ENCODE measurements at places on chromosomes 13 and 19.

GRCh38 chr19:589693-590395, at the start of gene HCN2:
TSS of gene HCN2 (plus strand) at chr19:589881. CDS start at chr19:589946, 65 bp downstream.
- DNase-seq, result no peak

- no peak for DNase-seq
These were observed 5.2 kb upstream of the SRRM5 start for GRCh38 chr19:43606569-43607229.

GRCh38 chr19:44304659-44305193, at the start of gene ZNF235:
TSS of gene ZNF235 (minus strand) at chr19:44305025. CDS start at chr19:44303404, 1,621 bp downstream.
- DNase-seq, result peak; percentile 86

DNA sequence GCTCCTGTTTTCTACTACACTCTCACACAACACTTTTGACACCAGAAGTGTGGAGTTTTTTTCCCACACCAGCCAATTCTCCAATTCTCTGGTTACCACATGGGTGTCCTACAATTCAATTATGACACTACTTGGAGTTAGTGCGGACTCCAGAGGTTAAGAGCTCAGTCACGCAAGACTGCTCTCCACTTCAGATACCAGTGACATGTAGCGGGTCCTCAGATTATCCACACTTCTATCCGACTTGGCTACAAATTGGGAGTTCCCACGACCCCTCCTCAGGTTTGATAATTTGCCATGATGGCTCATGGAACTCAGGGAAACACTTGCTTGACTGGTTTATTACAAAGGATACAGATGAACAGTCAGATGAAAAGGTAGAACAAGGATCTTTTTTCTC, 32.9 kb downstream of the PAN3 start:
- DNase-seq, result no peak

- no peak for DNase-seq
These were observed 174.2 kb downstream of the KCNRG start for GRCh38 chr13:50189450-50189849.

DNA sequence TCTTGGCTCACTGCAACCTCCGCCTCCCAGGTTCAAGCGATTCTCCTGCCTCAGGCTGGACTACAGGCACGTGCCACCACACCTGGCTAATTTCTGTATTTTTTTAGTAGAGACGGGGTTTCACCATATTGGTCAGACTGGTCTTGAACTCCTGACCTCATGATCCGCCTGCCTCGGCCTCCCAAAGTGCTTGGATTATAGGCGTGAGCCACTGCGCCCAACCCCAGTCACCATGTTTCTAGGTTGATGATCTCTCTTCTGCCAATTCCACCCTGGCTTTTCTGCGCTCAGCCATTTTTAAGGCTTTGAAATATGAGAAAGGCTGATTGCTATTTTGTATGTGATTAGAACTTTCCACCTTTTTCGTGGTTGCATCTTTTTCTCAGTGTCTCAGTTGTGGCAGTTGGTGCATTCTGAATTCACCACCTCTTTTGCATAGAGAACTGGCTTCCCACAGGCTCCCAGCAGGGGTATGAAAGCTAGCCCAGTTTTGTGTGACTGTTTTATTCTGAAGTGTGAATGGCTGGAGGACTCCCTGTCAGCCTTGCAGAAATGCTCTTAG, 15.5 kb downstream of the CEACAM1 start:
- no peak for DNase-seq

- no peak for DNase-seq
These were observed 2.1 kb upstream of the HAMP start for GRCh38 chr19:35279985-35280821.

- peak; percentile 0 for DNase-seq
These were observed 117.8 kb upstream of the IRS2 start for GRCh38 chr13:109904218-109904617.

DNA sequence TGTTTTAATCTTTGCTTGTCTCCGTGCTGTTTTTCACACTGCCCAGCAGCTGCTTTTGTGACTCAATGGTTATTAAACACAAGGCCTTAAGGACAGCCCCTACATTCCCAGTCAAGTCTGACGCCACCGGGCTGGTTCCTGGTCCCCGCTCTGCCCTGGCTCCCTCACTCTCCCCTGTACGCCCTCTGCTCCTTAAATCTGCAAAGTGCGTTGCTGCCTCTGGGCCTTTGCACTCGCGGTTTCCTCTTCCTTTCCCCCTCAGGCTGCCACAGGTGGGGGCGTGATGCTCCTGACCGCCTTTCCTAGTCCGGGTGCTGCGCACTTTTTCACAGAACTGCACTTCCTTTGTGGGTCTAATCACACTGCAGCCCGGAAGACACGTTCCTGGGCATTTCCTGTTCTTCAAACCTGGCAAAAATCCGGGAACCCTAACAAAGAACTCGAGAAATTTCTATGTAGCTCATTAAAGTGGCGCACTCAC, 25.6 kb downstream of the NOSIP start:
- no peak for DNase-seq

DNA sequence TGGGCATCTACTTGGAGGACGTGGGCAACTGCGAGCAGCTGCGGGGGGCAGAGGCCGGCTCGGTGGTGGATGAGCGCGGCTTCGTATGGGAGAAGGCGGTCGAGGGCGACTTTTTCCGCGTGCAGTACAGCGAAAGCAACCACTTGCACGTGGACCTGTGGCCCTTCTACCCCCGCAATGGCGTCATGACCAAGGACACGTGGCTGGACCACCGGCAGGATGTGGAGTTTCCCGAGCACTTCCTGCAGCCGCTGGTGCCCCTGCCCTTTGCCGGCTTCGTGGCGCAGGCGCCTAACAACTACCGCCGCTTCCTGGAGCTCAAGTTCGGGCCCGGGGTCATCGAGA, 10.3 kb upstream of the STRN4 start:
- DNase-seq, result no peak

GRCh38 chr13:98535501-98536354, 41.2 kb downstream of the STK24 start:
- DNase-seq, result no peak

DNA sequence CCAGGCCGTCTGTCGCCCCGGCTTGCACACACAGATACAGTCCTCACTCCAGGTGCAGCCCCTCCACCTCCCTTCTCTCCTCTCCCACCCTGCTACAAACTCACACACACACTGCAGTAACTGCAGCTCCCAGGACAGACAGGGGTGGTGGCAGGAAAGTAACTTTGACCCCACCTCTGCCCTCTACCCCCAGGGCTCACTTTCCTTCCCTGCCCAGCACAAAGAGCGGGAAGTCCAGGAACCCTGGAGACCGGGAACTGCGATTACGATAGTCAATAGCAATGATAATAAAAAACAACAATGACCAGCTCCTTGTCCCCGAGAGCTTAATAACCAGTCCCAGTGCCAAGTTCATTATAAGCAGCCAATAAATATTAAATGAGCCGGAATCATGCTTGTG, at the start of gene CEACAM20:
CEACAM20 (minus strand) TSS at position 140 of the 400 bp plus-strand sequence. CDS start 166 bp downstream, outside the sequence.
- DNase-seq, result no peak

- DNase-seq, result no peak
These were observed 423.3 kb downstream of the MZT1 start for GRCh38 chr13:72303941-72304746.

GRCh38 chr13:49454388-49455006, 10.4 kb downstream of the SETDB2 start:
- DNase-seq, result no peak

GRCh38 chr13:98435376-98435775, 141.5 kb downstream of the STK24 start:
- DNase-seq, result no peak

DNA sequence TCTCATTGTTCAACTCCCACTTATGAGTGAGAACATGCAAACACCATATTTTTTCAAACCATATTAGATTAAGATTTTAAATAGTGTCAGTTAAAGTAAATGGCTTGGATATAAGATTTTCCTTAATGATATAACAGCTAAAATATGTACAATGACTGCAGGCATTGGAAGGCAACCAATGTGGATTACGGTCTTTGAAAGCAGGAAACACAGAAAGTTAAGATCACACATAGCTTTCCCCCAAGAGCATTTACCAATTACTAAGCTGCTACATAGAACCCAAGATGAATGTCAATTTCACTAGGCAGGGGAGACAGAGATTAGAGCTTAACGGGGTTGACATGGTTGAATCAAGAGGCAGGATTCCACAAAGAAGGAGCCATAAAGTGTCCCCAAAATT, 173.2 kb upstream of the TRPC4 start:
- DNase-seq, result no peak

DNA sequence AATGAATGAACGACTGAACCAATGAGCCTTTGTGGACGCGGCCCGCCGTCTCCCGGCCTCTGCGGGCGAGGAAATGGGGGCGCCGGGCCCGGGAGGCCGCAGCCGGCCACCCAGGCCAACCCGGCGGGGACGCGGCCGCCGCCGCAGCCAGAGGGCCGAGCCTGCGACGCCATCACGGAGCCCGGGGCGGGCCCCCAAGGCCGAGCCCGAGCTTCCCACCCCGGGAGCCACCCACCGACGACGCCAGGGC, 216 bp downstream of the SUGP2 start:
- DNase-seq, result no peak

DNA sequence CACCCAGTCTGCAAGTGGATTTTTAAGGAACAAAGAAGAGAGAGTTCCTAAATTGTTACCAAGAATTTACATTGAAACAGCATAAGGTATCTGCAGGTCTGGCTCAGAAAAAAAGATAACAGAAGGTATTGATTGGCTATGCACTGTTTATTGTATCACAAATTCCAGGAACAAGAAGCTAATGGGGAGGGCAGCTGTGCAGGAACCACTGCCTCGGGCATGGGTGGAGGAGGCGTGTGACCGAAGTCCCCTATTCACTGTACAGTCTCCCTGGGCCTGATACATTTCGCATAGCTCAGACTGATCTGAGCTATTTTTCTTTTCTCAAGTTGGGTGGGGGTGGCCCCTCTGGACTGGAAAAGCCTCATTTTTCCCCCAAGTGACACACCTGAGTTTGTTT, 11.7 kb downstream of the NECTIN2 start:
- no peak for DNase-seq

- no peak for DNase-seq
These were observed 787.4 kb downstream of the DACH1 start for GRCh38 chr13:71079638-71080037.

GRCh38 chr13:40143106-40143505, 487.6 kb downstream of the COG6 start:
- DNase-seq, result no peak

DNA sequence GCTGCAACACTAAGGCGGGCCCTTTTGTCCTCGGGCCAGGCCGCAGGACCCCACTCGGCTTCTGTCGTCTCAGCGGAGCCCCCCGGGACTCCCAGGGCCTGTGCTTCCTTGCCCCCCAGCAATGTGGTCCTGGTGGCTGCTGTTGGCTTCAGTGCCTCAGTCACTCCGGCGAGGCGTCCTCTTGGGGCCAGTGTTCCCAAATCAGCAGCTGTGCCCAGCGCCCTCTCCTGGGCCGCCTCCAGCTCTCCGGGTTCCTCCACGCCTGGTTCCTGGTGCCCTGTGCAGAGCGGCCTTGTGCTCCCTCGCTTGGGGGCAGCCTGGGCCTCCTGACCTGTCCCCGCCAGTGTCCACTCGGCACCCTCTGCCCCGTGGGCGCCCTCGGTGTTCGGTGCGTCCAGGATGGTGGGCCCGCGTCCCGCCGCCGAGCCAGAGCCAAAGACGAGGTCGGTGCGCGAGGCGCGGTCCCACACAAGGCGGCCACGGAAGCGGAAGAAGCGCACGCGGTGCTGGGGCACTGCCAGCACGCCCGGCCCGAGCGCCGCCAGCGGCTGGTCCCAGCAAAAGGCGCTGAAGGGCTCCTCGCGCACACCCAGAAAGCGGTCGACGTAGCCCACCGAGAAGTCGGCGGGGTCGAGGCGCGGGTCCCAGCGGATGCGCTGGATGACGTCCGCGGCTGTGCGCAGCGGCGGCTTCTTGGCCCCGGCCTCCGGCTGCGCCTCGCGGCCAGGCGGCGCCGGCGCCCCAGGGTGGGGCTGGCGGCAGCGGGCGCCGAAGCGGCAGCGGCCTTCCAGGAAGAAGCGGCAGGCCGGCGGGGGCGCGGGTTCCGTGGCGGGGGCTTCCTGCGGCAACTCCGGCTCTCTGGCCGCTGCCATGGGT, 685 bp downstream of the LENG9 start:
- peak; percentile 30 for DNase-seq

DNA sequence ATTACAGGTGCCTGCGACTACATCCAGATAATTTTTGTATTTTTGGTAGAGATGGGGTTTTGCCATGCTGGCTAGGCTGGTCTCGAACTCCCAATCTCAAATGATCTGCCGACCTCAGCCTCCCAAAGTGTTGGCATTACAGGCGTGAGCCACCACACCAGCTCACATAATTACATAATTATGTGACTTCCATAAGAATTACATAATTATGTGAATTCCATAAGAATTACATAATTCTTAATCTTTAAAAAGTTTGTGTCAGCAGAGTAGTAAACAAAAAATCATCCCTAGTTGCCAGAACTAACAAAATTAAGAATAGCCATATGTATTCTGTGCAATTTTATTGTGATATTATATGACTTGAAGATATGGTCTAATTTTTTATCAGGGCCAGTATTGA, 25.6 kb downstream of the IFT88 start:
- DNase-seq, result no peak

GRCh38 chr13:107462501-107462900, 752.8 kb downstream of the LIG4 start:
- DNase-seq, result no peak

- DNase-seq, result no peak
These were observed 146.9 kb upstream of the SLC10A2 start for GRCh38 chr13:103213152-103213551.

GRCh38 chr13:32590266-32590665, 4.0 kb downstream of the PDS5B start:
- no peak for DNase-seq

GRCh38 chr13:107852072-107852471, 363.3 kb downstream of the LIG4 start:
- DNase-seq, result no peak
